Right hindlimb (tissue), 1 donor: ENCODE measurements at places on chromosomes 7 and 10.
A peak's percentile ranks its signal among the peaks of the same experiment; 100 is the strongest.

DNA sequence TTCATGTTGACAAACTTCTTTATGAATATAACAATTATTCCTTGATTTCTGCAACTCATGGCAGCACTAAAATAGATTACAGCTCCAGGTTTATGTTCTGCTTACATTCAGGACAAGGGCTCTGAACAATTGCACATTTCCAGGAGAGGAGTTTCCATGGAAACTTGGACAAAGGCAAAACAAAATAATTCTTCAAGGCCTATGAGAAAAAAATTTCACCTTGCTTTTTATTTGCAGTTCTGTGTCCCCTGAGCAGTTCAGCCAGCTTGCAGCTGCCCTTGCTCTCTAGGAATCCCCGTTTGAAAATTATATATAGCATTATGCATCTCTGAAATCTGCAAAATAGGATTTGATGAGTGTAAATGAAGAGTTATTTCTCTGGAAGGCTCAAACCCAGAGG lies 71.7 kb downstream of the ARL4A start:
- DNase-seq, result peak; percentile 42

GRCh38 chr7:2120251-2120660 lies 112.5 kb downstream of the MAD1L1 start:
- no peak for DNase-seq

DNA sequence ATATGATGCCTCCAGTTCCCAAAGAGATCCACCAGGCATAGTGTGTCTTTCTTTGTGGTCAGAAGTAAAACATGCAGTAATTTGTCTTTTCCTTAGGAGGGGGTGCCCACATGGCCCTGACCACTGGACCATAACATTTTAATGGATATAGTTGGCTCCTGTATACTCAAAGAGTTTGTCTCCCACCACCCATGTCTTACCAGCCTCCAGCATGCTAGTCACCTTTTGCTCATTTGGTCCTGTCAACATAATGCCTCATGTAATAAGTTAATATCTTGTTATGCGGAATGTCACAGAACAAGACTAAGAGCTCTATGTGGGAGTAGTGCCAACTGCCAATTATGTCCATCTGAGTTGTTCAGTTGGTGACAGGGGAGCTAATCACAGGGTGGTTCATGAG lies 83.4 kb upstream of the IFRD1 start:
- no peak for DNase-seq

DNA sequence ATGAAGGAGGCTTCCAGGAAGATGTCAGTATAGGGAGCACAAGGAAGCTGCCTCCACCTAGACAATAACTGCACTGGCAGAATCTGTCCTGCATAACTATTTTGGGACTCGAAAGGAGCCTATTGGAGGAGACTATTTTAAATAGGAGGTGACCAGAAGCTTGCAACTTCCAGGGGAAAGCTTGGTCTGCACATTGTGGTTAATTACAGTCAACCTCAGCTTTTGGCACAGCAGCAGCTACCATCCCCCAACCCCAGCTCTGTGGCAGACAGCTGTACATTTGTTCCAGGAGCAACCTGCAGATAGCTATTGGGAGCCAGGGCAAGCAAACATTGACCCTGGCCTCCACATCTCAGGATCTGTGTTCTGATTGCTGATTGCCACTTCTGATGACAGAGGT lies 46.3 kb upstream of the NANOS1 start:
- DNase-seq, result no peak

GRCh38 chr10:99524050-99524666 lies 8.6 kb upstream of the NKX2-3 start:
- no peak for DNase-seq

GRCh38 chr7:107201795-107202450 lies 33.1 kb downstream of the HBP1 start:
- DNase-seq, result peak; percentile 50

- DNase-seq, result no peak
Measured at GRCh38 chr7:42574685-42575084, 337.2 kb downstream of the C7orf25 start.

GRCh38 chr10:29434111-29434510 lies 145.2 kb downstream of the LYZL1 start:
- DNase-seq, result no peak

- DNase-seq, result no peak
Measured at GRCh38 chr10:80266513-80266863, 23.0 kb downstream of the MAT1A start.

DNA sequence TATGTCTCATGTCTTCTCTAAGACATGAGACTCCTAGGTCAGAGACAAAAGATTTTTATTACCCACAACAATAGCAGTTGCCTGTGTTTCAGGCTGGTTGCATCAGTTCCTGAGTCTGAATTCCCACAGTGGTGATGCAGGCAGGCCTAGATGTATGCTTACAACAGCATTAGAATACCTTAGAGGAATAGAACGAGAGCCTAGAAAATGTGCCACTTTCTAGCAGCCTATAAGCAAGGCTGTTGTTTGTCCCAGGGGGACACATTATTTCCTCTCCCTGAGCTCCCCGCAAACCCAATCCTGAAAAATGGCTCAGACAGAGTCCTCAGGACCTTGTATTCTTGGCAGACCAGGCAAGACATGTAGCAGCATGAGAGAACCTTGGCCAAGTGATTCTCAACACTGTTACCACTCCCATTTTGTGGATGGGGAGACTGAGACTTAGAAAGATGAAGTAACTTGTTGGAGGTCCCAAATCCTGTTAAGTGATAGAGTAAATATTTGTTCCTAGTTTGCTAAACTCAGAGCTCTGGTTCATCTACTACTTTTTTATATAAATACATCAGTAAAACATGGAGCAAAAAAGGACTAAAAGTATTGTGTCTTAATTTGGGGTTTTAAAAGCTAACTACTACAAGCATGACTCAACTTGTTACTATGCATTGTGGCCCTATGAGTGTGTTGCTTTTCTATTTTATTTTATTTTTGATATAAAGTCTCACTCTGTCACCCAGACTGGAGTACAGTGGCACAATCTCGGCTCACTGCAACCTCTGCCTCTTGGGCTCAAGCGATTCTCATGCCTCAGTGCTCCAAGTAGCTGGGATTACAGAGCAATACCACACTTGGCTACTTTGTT lies 14.2 kb downstream of the VTI1A start:
- DNase-seq, result no peak

DNA sequence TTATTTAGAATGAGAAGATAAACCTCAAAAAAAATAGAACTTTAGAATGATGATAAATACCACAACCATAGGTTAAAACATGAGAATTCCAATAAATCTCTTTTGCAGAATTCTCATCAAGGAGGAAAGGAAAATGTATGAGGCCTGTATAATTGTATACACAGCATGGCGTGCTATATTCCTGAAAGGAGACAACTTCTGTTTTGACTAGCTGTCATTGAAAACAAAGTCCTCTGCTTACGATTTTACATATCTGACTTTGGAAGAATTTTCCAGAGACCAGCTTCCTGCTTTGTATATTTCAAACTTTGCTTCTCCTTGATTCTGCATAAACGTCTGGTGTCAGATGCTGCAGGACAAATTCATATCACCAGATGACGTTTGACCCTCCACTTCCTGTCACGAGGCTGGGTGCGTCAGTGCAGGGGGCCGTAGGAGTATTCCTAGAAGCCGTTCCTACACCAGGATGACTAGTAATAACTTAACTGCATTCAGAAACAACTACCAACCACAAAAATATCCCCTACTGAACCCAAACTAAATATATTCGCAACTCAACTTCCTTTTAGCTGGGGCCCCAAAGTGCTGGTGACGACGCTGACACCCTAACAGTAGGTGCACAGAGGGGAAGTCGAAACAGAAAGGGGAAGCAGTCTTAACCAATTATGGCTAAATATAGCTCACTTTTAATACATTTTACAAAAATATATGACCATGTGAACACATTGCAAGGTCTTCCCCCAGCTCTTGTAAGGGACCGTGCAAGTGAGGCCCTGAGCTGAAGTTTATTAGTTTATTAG lies 178.6 kb upstream of the INHBA start:
- DNase-seq, result peak; percentile 46

DNA sequence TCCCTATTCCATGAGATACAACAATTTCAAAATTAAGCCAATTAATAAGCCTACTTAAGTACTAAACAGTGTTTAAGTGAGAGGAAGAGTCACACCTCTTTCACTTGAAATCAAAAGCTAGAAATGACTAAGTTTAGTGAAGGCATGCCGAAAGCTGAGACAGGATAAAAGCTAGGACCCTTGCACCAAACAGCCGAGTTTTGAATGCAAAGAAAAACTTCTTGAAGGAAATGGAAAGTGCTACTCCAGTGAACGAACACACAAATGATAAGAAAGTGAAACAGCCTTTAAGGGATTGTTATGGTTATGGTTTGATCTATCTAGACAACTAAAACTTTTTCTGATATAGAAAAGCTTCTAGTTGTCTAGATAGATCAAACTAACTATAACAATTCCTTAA lies 135.4 kb upstream of the KMT2E start:
- DNase-seq, result no peak

DNA sequence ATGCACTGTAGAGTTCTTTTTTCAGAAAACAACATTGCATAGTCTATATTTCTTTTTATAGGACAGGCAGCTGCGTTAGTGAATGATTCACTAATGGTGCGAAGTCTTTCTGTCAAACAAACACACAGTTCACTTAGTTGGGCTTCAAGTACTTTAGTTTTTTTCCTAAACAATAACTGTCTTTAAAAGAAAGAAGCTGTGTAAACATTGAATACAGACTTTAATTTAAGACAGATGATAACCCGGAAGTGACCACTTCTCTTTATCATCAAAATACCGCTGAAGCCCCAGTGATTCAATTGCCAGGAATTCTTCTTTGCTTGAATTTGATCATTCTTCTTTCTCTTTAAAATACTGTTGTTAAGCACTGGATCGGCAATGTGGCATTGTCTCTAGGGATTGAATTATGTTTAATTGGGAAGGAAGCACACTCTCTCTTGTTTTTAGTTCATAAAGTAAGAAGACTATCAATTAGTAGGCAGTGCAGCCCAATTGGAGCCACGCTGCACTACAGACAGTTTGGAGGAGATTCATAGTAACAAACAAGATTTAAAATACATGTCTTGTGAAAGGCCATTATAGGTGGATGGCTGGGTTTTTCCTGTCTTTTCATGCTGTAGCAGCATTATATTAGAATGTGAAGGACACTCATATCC lies 30.4 kb downstream of the CNTNAP2 start:
- no peak for DNase-seq

GRCh38 chr10:131547129-131547799 lies 235.7 kb upstream of the TCERG1L start:
- DNase-seq, result no peak

GRCh38 chr7:143384661-143385631 lies 3.8 kb downstream of the ZYX start:
- DNase-seq, result peak; percentile 62

DNA sequence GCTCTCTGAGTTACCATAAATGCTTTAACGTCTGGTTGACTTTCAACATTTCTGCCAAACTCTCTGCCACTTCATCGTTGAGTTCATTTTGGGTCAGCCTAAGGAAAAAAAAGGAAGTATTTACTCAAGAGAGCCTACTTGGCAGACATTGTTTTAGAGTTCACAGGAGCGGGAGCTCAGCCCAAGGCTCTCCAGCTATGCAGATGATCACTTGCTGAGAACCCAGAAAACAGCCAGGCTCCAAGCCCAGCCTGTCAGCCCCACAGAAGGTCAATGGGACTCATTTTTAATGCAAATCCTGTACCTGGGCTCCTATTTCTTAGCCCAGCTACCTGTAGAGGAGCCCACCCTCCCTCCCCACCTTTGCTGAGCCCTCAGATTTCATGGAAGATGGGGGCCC lies 45.5 kb downstream of the NOD1 start:
- peak; percentile 60 for DNase-seq

GRCh38 chr7:140517546-140518369 lies 38.5 kb upstream of the MKRN1 start:
- peak; percentile 92 for DNase-seq

GRCh38 chr10:97450828-97451227 lies 4.9 kb downstream of the ZDHHC16 start:
- DNase-seq, result no peak

GRCh38 chr7:14850039-14850438 lies 52.5 kb downstream of the DGKB start:
- no peak for DNase-seq

DNA sequence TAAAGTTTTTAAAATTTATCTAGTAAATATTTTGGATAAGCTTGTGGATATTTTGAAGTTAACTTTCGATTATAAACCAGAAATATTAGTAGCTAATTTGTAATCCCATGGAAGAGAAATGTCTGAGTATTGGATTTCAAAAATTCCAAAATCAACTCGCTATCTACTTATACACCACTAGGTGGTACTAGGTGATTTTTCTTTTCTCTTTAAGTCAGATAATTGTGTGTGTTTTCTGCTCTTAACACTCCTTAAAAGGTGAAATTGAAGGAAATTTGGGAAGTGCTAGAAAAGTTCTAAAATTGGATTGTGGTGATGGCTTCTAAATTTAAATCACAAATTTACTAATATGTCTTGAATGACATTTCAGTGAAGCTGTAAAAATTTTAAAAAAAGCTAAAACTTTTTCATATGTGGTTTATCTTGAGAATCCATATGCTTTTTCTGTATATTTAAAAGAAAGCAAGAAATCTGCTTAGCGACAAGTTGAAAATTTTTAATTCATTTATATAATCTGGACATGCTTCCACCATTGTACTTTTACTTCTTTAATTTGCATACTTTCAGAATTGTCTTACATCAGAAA lies 90.2 kb downstream of the IPMK start:
- no peak for DNase-seq

- DNase-seq, result peak; percentile 89
Measured at GRCh38 chr10:125060826-125061556, 99.4 kb downstream of the CTBP2 start.

DNA sequence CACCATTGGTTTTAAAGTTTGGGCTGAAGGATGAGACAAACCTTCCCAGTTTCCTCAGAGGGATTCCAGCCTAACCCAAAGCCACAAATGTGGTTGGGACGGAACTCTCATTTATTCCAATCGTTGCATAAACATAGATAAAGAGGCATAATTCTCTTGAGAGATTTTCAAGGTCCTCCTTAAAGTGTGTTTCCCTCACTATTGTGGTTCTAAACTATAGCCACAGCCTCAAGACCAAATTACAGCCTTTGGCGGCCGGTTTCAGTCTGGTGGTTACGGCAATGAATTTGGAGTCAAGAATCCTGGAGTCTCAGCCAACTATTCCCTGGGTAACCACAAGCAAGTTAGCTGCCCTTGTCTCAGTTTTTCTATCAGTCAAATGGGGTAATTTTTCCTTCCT lies 42.6 kb downstream of the SEM1 start:
- peak; percentile 39 for DNase-seq

GRCh38 chr10:86958901-86959736 lies 720 bp downstream of the SNCG start:
- DNase-seq, result peak; percentile 66

DNA sequence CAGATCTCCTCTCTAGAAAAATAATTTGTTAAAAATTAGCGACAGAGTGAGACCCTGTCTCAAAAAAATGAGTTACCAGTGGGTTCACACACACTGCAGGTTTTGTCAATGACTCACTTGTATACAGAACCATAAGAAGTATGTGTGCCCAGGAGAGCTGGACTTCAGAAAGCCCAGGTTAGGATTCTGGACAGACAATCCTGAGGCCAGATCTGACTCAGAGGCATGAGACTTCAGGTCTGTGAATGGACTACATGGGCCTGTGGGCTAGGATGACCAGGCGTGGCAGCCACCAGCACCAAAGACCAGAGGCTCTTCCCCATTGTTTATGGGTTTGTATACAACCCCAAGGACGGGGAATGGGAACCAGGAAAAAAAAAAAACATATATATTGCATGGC lies 9.3 kb upstream of the ZNF438 start:
- DNase-seq, result no peak

GRCh38 chr10:3666525-3667302 lies 118.3 kb downstream of the KLF6 start:
- no peak for DNase-seq
